ENCODE measurements at places on chromosomes 4 and X.

- DNase-seq: no peak
These were observed 23.3 kb downstream of the SPACA5B start for GRCh38 chrX:48153769-48154168.

DNA sequence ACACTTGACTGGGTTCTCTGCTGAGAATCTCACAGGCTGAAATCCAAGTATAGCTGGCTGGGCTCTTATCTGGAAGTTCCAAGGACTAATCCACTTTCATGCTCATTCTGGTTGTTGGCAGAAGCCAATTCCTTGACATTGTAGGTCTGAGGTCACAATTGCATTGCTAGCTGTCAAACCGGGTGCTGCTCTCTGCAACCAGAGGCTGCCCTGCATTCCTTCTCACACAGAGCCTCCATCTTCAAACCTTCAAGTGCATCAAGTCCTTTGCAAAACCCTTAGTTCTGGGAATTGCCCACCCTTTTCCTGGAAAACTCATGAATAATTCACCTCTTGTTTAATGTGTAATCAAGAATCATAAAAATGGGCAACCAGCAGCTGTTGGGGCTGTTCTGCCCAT is 404.2 kb downstream of the KCNIP4 start:
- DNase-seq: no peak

DNA sequence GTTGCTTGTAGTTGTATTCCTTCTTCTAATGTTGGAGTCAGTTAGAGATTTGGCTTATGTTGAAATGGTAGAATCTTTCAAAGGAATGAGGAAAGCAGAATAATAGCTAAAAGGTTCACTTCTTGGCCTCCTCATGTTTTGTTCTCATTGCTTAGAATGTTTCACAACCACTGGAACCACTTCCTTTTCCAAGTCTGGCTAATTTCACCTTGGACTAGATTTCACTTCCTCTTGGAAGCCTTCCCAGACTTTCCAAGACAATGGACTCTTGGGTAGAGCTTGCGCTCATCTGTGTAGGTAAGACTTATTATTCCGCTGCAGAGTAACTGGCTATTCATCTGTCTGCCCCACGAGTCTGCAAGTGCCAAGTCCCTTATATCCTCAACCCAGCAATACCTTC is 8.3 kb downstream of the SPATA18 start:
- no peak for DNase-seq

GRCh38 chr4:164384416-164384815 is 369.5 kb upstream of the SMIM31 start:
- no peak for DNase-seq

DNA sequence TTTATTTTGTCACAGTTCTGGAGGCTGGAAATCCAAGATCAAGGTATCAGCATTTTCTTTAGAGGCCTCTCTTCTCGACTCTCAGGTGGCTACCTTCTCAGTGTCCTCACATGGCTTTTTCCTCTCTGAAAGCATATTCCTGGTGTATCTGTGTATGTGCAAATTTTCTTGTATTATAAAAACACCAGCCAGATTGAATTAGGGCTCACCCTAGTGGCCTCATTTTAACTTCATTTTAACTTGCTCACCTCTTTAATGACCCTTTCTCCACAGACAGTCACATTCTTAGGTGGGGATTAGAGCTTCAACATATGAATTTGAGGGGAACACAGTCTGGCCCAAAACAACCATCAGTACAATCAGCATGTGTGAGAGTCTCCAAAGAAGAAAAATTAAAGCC is 542.4 kb upstream of the FAM241A start:
- no peak for DNase-seq

DNA sequence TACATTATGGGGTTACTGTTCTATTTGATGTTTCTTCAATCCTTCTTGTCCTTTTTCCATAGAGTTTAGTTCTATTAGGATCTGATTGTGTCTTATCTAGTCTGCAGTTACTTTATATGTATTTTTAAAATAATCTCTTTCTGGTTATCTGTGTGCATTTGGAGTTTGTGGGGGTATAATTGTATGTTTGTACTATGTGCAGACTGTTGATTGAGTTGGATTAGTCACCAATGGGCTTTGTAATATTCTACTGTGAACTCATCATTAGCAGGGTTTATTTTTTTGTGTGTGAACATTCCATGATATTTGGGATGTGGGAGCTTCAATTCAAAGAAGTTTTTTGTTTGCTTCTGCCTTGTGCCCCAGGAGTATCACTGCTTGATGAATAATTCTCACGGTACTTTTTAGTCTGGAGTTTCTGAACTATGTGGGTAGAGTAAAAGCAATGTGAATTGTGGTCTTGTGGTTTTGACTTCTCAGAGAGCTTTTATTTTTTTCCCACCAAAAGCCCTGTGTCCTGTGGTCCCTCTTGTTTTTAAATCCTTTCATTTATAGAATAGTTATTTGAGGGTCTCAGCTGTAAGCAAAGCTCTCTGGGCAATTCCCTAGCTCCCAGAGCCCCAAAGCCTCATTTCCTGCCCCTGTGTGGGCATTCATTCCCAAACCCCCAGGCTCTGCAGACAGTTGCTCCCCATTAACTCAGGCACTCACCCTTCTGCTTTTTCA is 127.8 kb downstream of the PHKA2 start:
- no peak for DNase-seq

DNA sequence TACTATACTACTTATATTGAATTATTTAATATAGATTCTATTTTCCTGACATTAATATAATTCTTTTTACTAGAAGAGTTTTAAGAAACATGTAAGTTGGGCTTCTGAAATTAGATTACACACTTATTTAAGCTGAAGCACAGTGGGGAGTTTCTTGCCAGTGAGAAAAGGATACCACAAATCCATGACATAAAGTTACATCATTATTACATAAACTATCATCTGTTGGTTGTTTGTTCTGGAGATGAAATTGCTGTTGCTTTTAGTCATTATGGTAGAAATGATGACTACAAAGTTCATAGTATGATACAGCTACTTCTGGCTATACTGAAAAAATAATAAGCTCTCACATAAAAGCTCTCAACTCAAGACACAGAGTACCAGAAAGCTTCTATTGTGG is 880.4 kb downstream of the PCDH18 start:
- DNase-seq: no peak

GRCh38 chrX:142978130-142978684 is 47.5 kb upstream of the SPANXN4 start:
- DNase-seq: no peak

DNA sequence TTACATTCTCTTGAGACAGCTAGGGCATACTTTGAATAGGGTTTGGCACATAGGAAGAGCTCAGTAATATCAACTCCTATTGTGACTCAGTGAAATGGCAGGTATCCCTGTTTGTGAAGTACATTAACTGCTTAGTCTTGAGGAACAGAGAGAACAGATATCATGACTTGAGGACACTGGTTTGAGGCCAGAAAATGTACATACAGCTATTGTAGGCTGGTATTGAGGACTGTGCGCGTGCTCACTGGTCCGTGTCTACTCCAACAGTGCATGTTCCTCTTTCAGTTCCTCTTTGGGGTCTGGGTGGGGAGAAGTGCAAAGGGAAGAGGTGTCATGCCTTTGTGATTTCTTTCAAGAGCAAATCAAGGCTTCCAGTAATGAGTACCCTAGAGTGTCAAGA is 34.6 kb upstream of the TBC1D9 start:
- no peak for DNase-seq

- DNase-seq: no peak
These were observed 15.0 kb downstream of the CD40LG start for GRCh38 chrX:136662976-136663375.

GRCh38 chrX:38166478-38167083 is 54.1 kb downstream of the SRPX start:
- DNase-seq: no peak

DNA sequence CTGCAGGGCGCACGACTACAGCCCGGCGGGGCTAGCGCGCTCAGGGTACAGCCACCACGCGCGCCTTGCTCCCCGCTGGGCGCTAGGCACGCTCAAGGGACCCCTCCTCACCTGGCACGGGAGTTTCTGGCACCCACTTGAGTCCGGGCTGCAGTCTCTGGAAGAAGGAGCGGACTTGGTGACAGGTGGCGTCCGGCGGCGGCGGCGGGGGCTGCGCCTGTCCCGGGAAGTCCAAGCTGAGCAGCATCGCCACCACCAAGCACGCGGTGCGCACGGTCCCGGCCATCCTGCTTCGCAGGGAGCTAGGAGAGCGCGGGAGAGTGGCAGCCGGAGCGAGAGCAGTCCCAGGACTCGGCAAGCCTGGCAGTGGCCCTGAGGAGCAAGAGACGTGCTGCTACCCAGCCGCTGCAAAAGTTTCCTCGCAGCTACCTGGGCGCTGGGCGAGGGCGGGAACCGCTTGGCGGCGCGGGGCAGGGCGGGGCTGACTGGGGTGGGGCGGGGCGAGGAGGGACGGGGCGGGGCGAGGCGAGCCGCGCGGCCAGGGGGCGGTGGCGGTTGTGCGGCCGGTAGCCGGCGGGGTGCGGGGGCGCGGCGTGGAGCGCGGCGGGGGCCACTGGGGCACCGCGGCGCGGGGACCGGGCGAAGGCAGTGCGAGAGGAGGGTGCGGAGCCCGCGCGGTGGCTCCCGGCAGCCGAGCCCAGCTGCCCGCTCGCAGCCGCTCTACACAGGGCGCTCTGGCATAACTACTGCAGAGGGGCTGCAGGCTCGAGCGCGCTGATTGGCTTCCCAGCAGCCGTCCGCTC is at the start of gene GPC3:
GPC3 (minus strand) TSS at position 431 of the 803 bp plus-strand sequence.
- DNase-seq: peak; percentile 20

- DNase-seq: no peak
These were observed 1.6 kb downstream of the MTNR1A start for GRCh38 chr4:186553717-186554116.

GRCh38 chr4:107845681-107846080 is 20.9 kb downstream of the SGMS2 start:
- DNase-seq: no peak

DNA sequence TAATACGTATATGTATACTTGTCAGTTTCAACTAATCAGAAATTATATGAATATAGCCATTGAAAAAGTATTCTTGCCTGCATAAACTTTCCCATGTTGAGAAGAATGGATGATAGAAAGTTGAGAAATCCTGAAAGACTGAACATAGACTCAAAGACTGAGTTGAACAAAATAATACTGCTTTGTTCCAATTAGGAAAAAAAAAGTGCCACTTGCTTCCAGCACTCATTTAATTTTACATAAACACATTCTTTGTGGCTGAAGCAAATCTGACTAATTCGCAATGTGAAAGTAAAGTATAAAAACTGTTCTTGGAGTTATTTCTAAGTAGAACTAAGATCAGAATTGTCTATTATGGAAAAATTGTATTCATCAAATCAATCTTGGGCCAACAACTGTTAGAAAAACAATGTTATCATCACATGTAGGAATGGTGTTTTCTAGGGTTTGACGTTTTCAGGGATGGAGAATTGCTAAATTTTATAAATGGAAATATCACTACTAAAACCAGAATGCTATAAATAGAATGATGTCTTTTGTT is 2334.6 kb downstream of the PCDH7 start:
- no peak for DNase-seq

DNA sequence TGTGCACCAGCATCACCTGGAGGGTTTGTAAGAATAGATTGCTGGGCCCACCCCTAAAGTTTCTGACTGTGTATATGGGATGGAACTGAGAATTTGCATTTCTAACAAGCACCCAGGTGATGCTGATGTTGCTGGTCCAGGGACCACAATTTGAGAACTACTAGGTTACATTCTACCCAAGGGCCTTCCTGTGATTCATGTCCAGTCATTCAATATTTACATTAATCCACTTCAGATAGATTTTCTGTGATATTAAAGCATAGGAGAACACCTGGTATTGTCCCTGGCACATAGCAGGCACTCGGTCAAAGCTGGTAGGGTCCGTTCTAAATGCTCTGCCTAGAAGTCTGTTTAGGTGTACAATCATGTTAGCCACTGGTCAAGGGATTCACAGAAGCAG is 19.5 kb upstream of the XPNPEP2 start:
- DNase-seq: no peak

DNA sequence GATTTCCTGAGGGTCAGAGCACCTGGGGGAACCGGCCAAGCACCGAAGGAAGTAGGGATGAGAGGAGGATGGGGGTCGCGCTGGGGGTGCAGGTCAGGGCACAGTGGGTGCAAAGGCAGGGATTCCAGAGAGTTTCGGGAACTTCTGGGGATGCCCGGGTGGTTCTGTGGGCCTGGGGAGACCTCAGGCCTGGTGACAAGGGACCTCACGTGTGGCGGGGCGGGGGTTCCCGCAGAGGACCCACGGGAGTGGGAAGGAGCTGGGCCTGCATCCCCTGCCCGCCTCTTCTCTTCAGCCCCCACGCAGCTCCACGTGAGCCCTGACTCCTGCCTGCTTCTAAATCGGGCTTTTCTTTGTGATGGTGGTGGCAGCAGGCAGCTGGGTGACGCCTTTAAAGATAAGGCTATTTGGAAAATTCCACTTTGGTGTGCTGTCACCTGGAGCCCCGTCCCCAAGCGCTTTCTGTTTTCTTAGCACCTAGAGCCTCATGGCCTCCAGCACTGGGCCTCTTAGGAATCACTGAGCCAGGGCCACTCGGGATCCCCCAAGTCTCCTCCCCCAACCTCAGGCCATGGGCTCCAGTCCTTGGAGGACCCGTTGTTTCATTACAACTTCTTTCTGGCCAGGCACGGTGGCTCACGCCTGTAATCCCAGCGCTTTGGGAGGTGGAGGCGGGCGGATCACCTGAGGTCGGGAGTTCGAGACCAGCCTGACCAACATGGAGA is 7.1 kb upstream of the TBC1D14 start:
- DNase-seq: no peak

DNA sequence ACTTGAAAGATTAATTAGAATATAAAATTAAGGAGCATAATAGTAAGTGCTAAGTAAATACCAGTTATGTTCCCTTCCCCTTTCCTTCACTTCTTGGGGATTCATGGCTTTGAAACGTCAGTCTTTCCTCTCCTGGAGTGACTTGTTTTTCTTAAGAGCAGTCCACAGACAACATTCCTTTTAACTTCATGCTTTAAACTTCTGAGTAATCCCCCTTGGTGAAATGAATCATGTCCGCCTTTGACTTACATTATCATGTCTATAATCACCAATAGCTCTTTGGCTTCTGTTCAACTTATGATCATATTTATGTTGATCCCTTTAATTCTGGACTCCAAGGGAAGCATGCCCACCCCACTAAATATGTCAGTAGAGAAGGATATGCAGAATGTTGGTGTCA is 1012.1 kb upstream of the SLIT2 start:
- DNase-seq: no peak

DNA sequence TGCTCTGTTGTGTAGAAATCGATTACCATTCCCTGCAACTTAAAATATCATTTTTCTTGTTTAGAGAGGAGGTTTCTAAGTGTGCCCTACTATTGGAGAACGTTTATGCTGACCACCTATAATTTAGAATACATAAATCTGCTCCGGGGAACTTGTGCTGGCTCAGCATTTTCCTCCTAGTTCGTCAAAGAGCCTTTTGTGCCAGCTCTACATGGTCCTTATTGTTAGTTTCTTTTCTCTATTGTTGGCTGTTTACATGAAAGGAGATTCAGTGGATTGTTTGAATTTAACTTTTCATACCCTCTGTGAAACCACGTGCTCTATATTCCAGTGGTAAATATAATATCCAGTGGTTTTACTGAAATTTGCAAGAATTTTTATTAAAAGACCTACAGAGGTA is 53.4 kb upstream of the ATP8A1 start:
- DNase-seq: no peak

All from stimulated activated CD4-positive, alpha-beta T cell treated with anti-CD3 and anti-CD28 coated beads, Interleukin-1b, Interleukin-23, amount 100 ng/mL, for 1 hour (primary cell).